ENCODE measurements at places on chromosomes 3 and 15.

DNA sequence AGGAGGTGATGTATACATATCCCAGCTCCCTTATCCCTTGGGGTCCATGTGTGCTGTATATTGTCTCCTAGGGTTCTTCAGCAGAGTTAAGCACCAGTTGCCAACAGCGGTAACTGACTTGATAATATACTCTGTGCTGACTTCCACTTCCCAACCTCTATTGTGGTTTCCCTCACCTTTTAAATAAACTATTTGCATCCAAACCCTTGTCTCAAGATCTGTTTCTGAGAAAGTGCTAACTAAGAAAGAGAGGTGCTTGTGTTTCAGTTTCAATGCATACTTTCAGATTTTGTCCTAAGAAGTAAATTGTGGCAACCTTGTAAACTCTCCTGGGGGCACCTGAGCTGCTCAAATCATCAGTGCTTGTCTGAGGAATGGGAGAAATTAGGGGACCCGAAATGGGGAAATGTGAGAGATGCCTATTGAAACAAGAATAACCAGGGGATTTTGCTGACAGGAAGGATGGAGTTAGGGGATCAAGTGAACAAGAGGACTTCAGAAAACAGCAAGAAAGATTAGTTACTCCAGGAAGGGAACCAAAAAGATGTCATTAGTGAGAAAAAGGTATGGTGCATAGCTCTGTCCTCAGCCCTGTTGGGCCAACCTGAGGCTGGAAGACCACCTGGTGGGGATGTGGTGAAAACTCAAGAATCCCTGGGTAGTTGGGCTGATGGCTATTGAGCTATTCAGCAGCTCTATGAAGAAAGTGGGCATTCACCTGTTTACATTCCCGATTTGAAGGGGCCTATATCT is 50.9 kb upstream of the MRPL3 start:
- DNase-seq, result no peak

DNA sequence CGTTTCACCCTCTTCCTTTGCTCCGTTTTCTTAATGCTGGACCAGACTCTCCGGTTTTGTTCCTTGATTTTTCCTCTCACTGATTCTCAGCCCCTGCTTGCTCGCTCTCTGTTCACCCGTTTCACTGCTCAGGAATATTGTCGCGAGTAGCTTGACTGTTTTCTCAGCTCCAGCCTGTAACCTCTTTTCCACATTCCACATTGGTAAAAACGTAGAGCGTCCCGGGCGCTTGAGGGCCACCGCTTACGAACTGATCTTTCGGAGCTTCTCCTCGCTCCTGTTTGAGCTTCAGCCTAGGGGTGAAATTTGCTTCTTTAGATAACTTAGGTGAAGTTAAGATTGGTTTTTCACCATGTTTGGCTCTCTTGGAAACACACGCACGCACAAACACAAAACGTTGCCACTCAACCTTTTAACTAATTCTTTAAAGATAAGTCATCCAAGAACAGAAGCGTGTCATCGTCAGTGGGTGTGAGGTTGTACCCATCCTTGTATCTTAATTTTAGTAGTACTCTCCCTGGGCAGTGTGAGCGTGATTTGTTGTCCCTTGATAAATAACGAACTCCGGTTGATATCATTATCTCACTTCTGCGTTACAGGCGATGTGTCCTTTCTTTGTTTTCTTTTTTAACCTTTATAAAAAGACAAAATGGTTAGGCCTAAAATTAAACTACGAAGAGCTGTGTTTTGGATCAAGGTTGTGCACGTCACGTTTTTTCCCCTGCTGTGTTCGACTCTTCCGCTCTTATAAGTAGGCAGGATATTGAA is 1.0 kb downstream of the PAK2 start:
- peak; percentile 23 for DNase-seq

DNA sequence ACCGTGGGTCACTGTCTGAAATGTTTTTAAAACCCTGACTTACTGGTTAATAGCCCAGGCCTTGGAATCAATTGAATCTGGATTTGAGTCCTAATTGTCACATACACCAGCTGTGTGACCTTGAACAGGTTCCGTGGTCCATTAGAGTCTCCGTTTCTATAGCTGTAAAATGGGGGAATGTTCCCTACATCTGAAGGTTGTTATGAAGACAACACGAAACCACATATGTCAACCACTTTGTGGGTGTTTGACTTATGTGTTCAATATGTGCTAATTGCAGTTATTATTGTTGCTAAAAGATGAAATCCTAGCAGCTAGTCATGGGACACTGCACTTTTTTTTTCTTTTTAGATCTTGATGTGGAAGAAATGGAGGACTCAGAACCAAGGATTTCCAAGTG is 35.3 kb downstream of the ZBTB38 start:
- no peak for DNase-seq

- no peak for DNase-seq
These were observed 28.8 kb downstream of the LRRFIP2 start for GRCh38 chr3:37145611-37146010.

GRCh38 chr3:128878556-128879124 is 780 bp upstream of the ACAD9 start:
- peak; percentile 7 for DNase-seq

DNA sequence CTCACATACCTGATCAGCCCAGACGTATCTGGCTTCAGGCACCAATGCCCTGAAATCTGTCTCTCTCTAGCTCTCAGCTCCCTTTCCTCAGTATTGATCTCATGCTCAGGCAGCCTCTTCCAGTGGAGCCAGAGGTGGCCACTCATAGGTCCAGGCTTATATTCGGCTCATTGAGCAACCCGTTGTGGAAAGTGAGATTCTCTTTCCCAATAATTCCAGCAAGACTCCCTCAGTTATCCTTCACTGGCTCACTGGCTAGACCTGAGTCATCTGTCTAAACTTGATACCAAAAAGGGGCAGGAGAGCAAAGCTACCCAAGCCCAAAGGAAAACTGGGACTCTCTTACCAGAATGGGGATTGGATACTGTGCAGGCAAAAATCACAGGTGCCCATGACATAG is 33.4 kb upstream of the FRMD4B start:
- no peak for DNase-seq

GRCh38 chr3:23863060-23863459 is 53.7 kb downstream of the NKIRAS1 start:
- DNase-seq, result no peak

DNA sequence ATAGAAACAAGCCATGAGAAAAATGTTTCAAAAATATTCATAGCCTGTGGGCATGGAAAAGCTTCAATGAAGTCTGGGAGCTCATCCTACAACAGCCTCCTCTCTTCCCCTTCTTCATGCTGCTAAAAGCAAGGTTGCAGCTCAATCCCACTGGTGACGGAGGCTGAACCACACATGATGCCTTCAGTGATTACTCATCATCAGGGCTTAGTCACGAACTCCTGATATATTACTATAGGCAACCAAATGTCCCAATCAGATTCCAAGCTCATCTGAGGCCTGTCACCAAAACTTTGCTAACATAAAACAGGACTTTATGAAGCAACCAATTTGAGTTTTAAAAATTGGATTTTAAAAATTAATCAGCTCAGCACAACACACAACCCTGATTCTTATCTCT is 24.0 kb upstream of the SLC24A5 start:
- peak; percentile 56 for DNase-seq

- no peak for DNase-seq
These were observed 15.2 kb downstream of the SLTM start for GRCh38 chr15:58918239-58918638.

GRCh38 chr15:69539345-69539744 is 86.7 kb downstream of the RPLP1 start:
- no peak for DNase-seq

DNA sequence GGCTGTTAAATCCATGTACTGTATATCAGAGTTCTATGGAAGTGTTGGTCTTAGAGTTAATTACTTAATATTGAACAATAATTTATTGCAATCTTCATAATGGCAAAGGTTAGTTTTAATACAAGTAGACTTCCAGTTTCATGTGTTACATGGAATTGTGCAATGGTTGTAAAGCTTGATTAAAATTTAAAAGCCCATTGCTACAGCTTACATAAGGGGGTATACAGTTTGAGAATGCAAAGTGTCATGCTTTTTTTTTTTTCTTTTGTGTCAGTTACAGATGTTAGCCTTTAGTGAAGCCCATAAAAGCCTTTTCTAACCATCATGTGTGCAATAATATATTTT is 22.0 kb downstream of the CNOT10 start:
- no peak for DNase-seq

DNA sequence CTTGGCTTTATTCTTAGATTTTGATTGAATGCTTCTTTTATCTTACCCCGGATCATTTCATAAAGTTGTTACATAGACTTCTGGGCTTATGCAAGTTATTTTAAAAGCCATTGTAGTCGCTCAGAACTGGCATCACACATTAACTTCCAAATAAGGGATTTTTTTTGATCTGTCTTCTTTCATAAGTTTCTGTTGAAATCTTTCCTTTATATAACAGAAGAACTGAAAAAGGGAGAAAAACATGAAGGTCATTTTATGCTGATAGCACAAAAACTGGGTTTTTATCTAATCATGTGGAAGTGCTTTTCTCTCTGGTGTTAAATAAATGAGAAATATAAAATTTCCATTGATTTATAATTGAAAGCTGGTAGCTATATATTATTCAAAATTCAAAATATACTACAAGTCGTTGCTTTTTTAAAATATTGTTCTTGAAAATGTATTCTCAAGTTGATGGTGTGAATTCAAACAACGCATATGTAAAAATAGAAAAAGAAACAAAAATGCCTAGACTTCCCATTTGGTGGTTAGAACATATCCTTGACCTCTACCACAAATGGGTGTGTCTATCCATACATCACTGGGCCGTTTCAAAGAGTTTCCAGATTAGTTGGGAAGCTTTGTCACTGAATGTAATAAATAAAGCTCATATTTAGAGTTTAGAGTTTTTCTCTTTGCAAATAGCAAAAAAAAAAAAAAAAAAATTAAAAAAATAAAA is 258.3 kb upstream of the ZPLD1 start:
- DNase-seq, result no peak

Measured in retinal pigment epithelial cell (primary cell).